ENCODE measurements at places on chromosomes 5 and 9.

- DNase-seq = no peak
Observed at GRCh38 chr5:167720676-167721260, 570.7 kb upstream of the WWC1 start.

- no peak for DNase-seq
Observed at GRCh38 chr9:117957267-117957666, 253.1 kb downstream of the TLR4 start.

DNA sequence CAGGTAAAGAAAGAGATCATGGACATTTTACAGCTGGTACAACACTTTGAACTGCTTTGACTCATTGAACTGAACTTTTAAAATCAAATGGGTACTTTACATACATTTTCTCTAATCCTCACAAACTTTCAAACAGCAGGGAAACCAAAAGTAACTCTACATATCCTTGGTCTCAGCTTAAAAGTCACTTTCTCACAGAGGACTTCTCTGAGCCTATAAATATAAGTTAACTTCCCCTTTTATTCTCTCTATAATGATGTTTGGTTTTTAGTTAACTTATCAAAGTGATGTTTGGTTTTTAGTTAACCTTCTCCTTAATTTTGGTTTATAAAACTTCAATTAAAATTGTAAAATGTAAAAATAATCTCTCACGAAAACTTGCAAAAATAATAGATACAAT, 209.8 kb downstream of the MCTP1 start:
- DNase-seq = no peak

- no peak for DNase-seq
Observed at GRCh38 chr5:96259151-96259772, 173.8 kb downstream of the PCSK1 start.

DNA sequence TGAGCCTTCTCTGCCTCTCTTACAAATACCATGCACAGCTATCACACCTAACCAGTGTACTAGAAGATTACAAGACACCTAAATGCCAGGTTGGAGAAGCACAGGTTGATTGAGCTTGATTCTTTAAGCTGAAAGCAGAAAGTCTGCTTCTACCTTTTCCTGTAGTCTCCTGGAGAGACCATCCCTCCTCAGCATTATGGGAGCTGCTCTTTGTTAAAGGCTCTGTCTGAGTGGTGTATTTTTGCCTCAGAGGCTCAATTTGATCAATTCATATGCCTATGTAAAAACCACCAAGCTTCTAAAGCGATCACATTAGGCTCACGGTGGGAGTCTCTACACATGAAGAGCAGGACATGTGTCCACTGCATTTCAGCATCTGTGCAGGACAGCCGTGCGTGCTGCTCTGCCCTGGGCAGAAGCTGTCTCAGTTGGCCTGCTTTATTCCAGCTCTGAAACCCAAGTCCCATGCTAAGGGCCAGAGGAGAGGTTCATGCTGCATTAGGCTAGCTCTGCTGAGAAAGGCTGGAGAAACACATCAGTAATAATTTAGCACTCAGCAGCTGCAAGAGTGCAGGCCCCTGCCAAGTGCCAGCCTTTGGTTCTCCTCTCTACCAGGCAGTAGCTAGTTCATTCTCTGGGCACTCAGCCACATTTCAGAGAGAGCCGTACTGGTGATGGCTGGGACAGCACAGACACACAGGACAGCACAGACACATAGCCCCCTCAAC, 41.7 kb downstream of the TMEM167A start:
- DNase-seq = no peak

DNA sequence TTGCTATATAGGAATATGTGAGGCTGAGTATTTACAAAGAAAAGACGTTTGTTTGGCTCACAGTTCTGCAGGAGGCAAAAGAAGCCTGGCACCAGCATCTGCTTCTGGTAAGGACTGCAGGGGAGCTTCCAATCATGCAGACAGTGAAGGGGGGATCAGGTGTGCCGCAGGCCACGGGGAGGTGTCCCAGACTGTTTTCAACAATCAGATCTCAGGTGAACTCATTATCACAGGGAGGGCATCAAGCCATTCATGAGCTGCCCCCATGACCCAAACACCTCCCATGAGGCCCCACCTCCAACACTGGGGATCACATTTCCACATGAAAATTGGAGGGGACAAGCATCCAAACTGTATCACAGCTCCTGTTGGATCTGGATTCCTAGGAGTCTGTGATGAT, 30.4 kb upstream of the TRIM14 start:
- no peak for DNase-seq

GRCh38 chr5:139315056-139315615, 21.6 kb downstream of the MATR3 start:
- DNase-seq = no peak

DNA sequence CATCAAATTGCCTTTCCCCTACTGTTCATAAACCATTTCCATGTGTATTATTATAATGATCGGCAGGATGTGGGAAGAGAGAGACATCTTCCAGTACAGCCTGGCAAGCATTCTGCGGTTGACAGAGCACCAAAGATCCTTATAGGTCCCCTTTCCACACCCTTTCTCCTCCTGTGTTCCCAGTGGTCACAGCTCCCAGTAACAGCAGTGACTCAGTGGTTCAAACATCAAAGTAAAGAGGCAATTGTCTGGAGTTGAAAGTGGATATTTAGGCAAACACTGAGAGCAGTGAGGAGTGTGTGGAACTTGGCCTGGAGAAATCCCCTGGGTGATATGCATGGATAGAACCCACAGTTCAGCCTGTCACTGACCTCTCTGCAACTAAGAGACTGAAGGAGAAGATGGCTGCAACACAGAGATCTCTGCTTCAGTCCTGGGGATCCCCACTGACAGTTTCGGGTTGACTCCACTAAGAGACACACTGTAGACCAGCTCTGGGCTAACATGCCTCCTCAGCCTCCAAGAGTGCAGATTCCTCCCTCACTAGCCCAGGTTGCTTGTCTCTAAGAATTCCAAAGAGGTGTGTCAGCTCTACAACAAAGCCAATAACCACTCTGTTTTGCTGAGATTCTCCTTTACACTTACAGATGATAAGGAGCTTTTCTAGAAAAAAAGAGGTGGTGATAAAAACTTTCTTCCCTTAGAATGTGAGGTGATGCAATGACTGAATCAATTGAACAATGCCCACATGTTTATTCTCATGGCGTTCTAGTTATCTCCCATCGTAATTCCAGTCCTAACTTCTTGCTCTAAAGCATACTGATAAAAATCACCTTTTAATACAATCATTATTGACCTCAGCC, 94.4 kb upstream of the IL6ST start:
- no peak for DNase-seq

- DNase-seq = no peak
Observed at GRCh38 chr5:147461915-147462314, 48.0 kb downstream of the DPYSL3 start.

DNA sequence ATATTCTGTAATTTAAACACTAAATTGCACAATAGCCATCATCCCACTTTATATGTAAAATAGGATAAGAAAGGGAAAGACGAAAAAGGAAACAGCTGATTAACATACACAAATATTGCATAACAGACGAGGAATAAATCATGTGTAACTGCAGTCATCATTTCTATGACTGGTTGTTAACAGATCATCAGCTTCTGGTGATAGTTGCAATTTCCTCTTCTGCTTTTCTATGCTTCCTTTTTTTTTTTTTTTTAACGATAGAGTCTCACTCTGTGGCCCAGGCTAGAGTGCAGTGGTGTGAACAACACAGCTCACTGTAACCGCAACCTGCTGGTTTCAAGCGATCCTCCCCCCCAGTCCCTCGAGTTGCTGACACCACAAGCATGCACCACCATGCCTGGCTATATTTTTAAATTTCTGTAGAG, 22.5 kb upstream of the JAKMIP2 start:
- DNase-seq = no peak

- DNase-seq = peak; percentile 81
Observed at GRCh38 chr5:72107131-72107900, at the start of gene MAP1B. Gene MAP1B (plus strand): TSS chr5:72107475. CDS start chr5:72107532, 57 bp downstream.

DNA sequence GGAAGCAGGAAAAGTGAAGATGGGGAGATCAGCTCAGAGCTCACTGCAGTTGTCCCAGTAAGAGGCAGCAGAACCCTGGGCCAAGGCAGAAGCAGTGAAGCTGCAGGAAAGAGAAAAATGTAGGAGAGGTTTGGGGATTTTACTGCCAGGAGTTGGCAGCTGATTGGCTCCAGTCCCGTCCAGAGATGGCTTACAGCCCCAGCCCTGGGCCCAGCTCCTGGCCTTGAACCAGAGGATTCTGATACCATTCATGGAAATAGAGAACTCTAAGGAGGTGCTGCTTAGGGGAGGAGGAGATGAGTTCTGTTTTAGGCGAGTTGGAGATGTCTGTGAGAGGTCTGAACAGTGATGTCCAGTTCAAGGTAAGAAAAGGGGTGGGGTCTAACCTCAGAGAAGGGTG, 4.6 kb downstream of the MORN5 start:
- no peak for DNase-seq

DNA sequence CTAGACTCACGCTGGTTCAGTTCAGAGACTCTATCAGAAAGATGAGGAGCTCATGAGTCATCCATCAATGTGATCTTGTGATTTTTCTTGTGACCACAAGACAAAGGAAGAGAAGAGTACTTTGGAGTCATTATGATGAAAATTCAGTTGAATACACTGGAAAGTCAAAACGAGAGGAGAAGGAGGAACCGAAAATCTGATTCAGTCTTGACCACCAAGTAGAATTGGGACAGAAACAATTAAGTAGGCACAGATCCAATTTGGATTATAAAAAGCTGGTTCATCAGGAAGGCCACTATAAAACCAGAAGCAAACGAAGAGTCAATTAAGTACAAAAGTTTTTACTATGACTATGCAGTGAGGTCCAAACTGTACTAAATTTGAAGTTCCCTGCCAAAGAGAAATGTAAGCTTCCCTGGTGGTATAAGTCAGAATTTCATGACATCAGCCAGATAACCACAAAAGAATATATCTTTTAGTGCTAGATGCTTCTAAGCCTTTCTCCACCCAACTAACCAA, 90.9 kb downstream of the THBS4 start:
- DNase-seq = no peak

GRCh38 chr5:173866858-173867679, 21.1 kb upstream of the CPEB4 start:
- no peak for DNase-seq

DNA sequence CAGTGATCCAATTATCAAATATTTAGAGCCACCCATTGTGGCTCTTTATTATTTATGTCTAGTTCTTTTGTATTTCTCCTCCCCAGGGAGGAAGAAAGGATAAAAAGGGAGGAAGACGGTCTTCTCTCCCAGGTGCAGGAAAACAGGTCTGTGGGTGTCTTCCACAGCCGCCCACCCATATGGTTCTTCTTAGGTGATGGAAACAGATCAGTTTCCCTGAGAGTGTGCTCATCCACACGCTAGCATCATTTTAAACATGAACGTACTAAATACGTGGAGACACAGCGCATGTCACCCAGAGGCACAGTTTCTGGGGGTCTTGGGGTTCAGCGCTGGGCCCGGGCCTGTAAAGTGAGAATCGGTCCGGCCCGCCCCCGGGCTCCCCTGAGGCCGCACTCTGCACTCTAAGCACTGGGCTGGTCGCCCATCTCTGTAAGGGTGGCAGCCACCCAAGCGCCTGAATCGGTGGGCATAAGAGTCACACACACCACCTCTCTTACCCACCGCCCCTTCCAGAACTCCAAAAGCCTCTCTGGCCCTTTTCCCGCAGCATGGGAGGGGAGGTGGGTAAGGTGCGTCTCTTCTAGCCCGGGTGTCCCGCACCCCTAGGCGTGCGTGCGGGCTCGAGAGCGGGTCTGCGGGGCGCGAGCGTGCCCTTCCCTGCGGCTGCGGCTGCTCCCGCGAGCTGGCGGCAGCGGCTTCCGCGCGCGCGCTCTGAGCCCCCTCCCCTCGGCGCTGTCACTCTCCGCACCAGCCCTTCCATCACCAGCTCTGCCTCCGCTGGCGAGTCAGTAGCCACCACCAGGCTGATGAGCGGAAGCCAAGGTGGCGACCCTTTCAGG, 1.3 kb downstream of the PTCH1 start:
- no peak for DNase-seq

DNA sequence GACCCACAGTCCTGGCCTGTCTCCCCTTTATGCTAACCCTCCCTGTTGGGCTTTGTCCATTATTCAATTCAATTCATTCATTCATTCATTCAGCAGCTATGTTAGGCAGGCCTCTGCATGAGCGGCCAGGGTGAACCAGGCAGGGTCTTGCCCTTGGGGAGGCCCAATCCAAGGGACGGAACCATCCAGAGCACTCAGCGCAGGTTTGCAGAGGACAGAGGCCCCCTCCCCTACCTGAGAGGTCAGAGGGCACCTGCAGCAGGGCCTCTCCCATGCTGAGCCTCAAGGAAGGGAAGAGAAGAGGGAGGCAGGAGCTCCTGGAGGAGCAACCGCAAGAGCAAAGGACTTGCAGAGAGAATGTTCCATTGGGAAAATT, 61.4 kb downstream of the C9orf50 start:
- no peak for DNase-seq

GRCh38 chr5:6873359-6873758, 160.1 kb downstream of the TENT4A start:
- no peak for DNase-seq

DNA sequence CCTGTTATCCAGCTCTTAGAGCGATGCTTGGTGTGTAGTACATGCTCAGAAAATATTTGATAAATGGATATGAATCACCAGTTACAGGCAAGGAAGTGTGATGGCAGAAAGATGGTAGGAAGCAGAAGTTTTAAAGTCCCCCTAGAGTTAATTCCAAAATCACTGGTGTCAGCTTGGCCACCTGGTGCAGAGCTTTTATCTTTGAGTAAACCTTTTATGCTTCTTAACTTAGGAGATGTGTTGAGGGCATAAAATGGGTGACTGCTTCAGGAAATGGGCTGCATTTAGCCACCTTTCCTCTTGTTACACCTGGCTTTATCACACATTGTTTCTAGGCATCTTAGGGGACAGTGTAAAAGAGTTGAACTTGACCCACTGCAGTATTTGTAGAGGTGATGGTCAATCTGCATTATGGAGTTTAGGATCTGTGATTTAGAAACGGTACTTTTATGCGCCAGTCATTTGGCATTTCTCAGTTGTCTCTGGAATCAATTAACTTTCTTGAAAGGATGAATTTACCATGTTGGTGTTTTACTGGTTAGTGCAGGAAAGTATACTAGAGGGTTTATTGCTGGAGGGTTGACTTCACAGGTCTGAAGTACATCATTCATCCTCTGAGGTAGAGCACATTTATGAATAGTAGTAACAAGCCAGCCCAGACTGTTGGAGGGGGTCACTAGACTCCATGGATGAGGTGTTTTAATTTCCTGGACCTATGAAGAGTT, 7.5 kb upstream of the FAM120AOS start:
- no peak for DNase-seq

DNA sequence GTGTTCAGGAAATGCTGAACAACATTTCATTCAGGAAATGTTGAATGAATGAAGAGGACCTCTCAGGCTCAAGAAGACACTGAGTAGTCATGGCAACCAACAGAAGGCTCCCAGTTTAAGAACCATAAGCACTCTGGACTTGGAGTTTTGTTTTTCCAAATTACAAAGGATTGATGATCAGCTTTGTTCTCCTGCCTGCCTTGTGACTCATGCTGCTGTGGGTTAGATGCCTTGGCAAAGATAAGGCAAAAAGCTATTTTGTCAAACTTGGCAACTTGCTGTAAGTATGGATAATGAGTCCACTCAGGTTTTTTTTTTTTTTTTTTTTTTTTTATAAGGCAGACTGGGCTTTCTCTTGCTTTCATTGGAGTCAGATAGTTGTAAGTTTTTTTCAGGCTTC, 365.0 kb downstream of the TMEM232 start:
- DNase-seq = no peak

- peak; percentile 13 for DNase-seq
Observed at GRCh38 chr5:174182111-174182510, 136.6 kb downstream of the NSG2 start.

Data from sciatic nerve (tissue), 2 donors.